Anterior cingulate cortex (tissue), 58 donors: ENCODE measurements at places on chromosomes 5 and 9.

- peak; percentile 30 for DNase-seq
Observed at GRCh38 chr9:80797831-80798688, 891.3 kb downstream of the TLE1 start.

GRCh38 chr9:90864779-90865178 lies 63.2 kb downstream of the SYK start:
- no peak for DNase-seq

DNA sequence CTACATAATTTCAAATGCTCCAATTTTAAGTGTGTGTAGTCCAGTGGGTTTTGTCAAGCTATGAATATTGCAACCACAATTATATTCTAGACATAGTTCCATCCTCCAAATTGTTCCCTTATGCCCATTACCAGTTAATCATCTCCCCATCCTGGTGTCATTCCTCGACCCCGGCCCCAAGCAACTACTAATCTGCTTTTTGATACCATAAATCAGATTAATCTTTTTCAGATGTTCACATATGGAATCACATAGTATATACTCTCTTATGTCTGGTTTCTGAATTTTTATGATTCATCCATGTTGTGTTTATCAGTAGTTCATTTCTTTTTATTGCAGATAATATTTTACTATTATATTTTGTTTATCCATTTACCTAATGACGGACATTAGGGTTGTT lies 148.4 kb upstream of the RORB start:
- DNase-seq, result no peak

DNA sequence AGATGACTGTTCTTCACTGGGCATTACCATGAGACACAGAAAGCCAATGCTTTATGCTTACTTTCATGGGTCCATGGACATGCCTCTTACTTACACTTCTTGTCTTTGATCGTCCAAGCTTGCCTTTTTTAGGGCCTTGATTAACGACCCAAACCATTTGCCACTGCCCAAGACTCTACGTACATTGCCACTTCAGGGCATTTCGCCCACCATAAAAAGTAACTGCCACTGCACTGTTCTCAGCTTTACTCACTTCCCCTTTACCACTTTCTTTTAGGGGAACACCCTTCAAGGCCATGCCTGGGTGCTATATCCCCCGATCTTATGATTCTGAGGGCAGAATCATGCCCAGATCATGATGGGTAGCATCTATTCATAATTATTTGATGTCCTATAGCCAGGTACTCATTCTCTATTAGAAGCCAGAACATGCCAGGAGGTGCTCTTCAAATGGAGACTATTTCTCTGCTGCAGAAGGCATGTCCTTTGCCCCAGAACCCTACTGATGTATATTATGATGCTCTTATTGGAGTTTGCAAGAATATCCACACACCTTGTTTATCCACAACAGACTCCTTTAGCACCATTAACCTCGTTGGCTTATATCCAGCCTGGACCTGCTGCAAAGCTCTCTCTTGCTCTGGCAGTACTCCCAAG lies 64.1 kb upstream of the RAD23B start:
- DNase-seq, result no peak

DNA sequence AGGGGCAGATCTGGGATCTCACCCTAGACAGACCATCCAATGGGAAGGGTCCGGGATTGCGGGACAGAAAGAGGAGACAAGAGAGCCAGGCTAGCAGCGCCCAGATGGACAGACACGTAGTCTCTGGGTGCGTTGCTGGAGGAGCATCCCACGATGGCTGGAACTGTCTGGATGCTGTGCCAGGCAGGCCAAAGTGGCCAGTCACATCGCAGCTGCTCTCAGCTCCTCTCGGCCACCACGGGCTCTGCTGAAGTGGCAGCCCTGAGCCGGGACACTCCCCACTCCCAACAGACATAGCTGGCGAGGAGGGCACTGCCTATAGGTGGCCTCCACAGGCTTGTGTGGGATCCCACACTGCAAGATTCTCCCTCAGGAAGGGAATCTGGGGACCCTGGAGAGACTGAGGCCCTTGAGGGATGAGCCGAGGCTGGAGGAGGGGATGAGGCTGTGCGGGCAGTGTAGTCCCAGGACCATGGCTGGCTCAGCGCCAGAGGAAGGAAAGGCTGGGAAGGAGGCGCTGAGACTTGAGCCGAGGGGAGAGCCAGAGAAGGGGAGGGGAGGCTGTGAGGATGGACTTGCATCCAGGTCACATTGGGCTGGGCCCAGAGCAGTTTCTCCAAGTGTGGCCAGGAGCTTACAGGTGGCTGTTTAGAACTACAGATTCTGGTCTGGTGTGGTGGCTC lies 10.3 kb upstream of the WDR5 start:
- DNase-seq, result no peak

DNA sequence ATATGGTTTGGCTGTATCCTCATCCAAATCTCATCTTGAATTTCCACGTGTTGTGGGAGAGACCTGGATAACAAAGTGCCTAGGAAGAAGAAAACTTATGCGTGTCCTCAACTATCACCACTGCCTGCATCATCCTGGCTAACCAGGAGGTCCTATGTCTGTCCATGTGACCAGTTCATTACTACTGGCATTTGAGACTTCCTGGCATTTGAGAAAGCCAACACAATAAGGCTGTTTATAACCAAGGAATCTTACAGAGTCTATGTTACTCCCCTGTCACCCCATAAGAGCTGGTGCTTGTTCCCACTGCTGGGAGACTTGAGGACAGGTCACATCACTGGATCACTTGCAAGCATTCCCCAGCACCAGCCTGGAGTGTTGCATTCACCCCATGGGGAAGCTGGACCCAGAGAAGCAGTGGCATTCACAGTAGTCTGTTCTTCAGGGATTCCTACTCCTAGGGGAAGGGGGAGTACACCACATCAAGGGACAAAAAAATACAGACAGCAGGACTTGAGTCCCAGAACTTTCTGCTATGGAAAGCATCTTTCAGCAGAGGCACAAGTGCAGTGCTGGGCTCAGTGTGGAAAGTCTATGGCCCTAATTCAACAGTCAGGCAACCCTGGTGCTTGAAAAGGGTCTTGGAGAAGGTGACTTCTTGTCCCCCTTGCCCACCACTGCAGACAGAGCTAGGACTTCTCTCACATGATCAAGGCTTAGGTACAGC lies 717.1 kb downstream of the SEMA5A start:
- no peak for DNase-seq

DNA sequence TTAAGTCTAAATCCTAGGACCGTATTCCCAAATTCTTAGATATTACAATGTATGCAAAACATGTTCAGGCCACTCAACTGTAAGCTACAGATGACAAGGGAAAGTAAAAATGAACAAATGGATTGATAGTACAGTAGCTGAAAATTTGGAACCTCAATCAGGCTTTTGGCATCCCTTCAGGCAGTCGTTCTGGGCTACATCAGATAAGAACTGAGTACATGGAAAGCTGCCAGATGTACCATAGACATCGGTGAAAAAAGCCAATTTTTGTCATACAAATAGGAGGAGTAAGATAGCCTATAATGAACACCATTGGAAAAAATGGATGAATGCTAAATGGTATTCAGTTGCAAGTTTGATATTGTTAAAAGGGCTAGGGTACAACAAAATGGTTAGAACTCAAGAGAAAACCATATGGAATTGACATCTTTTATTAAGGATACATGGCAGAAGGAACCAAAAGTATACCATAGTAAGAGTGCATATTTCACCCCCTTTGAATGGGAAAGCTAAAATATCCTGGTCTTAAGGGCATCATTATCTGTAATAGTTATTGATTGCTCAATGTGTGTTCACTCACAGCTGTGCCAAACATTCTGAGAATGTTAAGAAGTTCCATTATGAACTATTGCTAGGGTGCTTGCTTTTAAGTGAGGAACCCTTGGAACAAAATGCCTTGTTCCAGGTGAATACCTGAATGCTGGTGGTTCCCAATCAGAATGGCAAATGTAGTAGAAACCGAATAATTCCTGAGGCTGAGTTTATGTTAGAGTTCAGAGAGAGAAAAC lies 86.4 kb downstream of the NR3C1 start:
- DNase-seq, result no peak

DNA sequence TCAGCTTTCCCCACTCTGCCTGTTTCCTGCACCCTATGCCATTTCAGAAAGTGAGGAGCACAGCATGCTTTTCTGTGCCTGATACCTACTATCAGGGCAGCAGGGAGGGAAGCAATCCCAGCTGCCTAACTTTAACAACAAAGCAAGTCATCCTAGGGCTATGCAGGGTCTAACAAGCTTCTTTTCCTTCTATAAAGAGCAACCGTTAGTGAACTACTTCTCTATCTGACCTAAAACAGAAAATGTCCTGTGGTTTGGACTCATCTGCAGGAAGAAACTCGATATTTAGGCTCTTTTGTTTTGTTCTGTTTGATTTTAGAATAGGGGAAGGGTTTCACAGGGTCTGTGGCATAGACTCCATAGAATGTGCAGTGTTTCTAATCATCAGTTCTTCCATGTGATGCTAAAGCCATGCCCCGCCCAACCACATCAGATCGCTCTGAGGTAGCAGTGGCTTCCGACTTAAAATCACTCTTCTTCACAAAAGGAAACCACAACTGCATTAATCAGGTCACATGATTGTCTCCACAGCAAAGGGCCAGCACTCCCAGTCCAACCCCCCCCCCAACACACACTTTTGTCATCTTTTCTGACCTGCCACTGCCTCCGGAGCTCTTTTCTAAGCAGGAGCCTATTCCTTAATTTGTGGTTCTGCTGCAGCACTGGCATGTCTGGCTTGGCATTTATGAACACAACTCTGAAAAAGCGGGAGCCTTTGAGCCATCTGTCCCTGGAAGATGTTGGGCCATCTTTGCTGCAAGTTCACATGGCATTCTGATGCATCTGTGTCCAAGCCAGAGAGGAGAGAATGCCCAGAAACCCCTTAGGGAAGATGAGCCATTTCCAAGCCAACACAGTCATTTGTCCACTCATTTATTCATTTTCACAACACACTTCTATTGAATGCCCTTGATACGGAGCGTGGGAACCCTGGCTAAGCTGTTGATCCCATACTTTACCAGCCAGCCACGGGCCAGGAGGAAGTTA lies 71.6 kb downstream of the CFAP90 start:
- no peak for DNase-seq

GRCh38 chr5:93349613-93350012 lies 231.4 kb downstream of the NR2F1-AS1 start:
- no peak for DNase-seq

GRCh38 chr9:98523231-98523901 lies 185.4 kb downstream of the GABBR2 start:
- no peak for DNase-seq

DNA sequence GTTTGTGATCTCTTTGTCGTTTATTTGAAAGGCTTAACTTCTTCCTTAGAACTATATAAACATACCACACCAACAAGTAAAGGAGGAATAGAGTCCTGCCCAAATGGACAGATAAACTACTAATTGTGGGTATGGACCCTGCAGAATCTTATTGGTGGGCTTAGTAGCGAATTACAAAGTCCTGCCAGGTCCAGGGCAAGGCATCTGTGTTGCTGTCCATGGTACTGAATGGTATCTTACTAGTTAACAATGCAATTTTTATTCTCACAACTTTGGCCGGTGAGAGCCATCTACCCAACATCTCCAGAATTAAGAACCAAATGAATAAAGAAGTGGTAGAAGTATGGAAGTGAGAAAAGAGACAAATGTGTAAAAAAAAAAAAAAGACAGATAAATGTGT lies 1782.4 kb upstream of the WWC1 start:
- DNase-seq, result no peak

GRCh38 chr5:168675883-168676408 lies 96.8 kb upstream of the PANK3 start:
- DNase-seq, result no peak

DNA sequence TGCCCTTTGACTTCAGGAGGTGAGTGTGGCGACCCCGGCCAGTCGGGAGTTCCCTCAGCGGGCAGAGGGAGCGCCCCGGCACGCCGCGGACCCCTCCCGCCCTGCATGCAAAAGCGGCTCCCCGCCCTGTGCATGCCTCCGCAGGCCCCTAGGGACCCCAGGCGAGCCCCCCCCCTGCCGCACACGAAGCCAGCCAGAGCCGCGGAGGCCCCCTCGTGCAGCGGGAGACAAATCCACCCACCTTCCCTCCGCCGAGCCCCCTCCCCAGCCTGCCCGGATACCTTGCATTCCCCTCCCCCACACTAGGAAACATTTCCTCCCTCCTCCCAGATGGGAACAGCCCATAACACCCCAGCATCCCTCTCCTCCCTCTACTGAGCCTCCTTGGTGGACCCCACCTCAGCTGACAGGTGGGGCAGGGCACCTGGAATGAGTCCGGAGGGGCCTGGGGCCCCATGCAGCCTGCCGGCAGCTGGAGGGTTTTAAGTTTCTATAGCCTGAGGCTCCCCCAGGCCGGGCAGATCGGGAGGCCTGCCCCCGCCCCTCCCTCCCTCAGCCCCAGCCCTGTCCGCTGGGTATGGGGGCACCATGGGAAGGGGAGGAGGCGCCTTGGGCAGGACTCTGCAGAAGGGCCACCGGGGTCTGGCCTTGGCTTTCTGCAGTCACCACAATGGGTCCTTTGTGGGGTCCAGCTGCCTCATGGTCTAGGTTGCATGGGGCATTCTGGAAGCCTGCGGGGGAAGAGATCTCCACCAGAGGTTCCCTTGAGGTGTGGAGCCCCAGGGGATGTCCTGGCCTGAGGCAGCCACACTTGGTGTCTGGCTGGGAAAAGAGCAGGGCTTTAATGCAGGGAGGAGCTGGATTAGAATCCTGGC lies 601 bp downstream of the ERGIC1 start:
- no peak for DNase-seq

DNA sequence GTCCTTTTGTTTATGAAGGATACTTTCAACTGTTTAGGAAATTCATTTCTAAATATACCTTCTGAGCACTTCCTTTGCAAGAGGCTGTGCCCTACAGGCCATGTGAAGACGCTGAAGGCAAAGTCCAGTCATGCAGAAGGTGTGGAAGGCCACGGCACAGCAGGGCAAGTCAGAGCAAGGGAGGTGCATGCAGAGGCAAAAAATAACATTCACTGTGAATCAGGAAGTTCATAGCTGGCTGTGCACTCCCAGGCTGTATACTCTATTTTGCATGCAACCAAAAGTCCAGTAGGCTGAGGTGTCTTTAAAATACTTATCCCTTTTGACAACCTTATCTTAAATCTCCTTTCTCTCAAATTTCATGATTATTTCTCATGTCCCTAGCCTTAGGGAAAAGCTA lies 50.3 kb downstream of the GNAQ start:
- no peak for DNase-seq

GRCh38 chr9:114060711-114061110 lies 17.4 kb downstream of the AMBP start:
- no peak for DNase-seq

DNA sequence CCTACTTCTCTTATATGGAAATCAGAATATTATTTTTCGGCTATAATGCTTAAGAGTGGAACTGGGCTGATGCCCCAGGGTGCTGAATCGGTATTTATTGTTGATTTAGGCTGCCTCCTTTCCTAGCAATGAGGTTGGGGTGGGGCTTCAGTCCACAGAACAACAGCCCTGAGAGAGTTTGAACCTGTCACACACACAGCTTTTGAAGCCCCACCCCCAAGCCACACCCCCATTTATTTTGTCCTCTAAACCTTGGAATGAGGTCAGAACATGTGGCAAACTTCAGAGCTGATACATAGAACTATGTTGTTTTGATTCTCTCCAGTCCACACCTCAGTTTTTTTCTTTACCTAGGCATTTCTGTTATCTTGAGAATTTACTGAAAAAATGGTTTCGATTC lies 51.7 kb upstream of the CAMK4 start:
- DNase-seq, result no peak
